HL-60 (cell line): ENCODE measurements at places on chromosomes 7 and 10.

DNA sequence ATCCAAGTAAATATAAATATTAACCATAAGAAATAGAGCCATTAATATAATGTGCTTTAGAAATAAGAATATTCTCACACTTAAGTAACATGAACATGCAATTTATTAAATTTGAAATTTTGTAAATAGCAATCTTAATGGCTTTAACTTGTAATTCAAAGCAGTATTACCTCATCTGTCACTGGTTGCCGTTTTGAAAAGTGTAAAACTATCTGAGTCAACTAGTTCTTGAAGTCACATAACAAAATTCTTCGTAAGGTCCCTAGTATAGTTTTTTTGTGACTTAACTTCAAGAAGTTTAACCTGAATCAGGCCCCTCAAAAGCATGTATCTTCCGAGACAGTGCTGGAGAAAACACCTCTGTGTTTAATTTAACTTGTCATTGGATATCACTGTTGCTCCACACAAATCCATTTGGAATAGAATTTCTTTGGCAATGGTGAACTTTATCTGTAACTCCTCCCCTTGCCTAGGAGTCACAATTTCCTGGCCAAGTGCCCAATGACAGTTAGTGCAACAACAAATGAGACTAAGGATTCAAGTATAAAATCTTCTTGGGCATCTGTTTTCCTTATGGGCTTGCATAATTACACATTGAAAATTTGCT lies 47.1 kb downstream of the NT5C2 start:
- no peak for DNase-seq

DNA sequence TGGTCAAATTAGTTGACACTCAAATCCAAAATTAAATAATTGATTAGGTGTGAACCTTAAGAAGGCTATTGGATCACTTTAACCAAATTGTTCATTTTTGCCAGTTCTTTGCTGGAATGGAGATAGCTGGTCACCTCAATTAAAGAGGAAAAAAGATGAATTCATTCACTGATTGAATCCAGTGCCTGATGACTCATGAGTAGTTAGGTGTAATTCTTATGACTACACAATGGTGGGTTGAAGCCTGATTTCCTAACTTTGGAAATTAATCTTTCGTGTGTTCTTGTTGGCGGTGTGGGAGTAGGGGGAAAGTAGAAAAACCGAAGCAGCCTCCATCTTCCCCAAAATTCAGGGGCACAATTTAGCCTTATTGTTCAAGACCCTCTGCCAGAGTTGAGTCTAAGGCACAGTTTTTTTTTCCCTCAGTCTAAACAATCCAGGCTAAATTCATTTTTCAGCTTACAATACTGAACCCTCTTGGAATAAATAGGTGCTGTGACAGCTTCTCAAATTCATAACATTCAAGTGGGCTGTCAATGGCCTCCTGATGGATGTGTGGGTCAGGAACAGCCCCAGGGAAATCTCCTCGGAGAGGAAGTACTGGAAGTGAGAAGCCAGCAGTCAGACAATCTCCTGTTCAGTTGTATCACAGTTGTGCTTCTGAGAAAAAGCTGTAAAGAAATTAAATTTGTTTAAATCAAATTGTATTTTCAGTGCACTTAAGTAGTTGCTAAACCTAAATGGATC lies 356.6 kb downstream of the BBS9 start:
- DNase-seq, result no peak

DNA sequence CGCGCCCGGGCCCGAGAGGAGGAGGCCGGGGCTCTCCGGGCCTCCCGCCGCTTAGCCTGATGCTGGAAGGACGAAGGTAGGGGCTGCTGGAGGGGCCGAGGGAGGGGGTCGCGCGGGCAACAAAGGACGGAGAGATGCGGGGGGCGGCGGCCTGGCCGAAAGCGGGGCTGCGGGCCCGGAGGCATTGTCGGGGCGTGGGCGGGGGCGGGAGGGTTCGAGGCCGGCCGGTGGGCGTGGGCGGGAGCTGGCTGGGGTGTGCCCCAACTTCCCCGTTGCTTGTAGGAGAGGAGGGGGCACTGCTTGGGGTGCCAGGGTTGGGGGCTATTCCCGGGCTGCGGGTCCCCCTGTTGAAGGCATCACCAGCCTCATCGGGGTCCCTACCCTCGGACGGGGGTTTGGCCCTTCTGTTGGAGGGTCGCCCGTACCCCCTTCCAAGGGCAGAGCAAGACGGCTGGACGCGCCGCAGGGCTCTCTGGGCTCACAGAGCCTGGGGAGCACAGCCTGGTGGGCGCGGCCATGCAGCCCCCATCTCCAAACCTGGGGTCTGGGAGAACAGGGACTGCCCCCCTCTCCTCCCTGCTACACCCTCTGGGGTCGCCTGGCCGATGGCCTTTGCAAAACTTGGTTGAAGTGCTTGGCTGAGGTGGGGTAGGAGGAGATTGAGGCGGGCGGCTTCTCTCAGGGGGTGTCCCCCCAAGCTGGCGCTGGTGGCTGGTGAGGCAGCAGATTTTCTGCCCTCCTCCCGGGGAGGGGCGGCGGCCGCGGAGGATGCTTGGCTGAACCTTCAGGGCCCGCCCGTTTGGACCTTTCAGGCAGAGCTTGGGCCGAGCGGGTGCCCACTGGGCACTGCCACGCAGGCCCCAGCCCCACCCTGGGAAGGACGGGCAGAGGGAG lies 699 bp downstream of the CLIP2 start:
- DNase-seq, result no peak

- no peak for DNase-seq
Measured at GRCh38 chr7:117600911-117601310, 121.1 kb downstream of the CFTR start.

- no peak for DNase-seq
Measured at GRCh38 chr10:30553626-30554439, 75.7 kb downstream of the LYZL2 start.

GRCh38 chr7:40676221-40676620 lies 541.4 kb downstream of the SUGCT start:
- DNase-seq, result no peak

GRCh38 chr7:154776350-154776749 lies 226.6 kb downstream of the PAXIP1 start:
- DNase-seq, result no peak

- DNase-seq, result no peak
Measured at GRCh38 chr7:101606498-101606923, 22.6 kb downstream of the MYL10 start.

DNA sequence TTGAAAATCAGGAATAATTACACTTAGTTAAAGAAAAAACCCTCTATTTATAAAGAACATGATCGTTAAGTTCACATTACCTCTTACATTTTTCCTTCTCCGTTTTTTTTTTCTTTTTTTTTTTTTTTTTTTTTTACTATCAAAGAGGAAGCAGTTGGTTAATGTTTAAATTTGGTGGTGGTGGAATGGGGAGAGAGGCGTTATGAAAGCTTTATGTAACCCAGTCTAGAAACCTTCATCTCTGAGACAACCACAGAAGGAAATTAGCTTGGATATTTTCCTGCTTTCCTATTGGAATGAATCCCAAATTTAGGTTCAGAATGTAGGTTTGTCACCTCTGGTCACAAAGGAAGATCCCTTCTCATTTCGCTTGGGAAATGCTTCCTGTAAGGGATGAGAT lies 31.5 kb upstream of the LHFPL3 start:
- DNase-seq, result no peak

GRCh38 chr7:138460649-138461607 lies 869 bp downstream of the TRIM24 start:
- DNase-seq, result peak; percentile 58

DNA sequence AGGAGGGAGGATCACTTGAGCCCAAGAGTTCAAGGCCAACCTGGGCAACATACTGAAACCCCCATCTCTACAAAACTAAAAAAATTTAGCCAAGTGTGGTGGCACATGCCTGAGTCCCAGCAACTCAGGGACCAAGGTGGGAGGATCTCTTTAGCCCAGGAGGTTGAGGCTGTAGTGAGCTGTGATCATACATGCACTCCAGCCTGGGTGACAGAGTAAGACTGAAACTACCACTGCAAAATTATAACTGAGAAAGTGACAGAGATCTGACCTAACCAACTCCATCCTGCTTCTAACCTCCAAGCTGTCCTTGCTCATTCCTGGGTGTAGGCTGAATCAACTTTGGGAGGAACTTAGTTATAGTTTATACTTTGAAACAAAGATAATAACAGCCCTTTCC lies 59.4 kb downstream of the HTR7 start:
- DNase-seq, result no peak

DNA sequence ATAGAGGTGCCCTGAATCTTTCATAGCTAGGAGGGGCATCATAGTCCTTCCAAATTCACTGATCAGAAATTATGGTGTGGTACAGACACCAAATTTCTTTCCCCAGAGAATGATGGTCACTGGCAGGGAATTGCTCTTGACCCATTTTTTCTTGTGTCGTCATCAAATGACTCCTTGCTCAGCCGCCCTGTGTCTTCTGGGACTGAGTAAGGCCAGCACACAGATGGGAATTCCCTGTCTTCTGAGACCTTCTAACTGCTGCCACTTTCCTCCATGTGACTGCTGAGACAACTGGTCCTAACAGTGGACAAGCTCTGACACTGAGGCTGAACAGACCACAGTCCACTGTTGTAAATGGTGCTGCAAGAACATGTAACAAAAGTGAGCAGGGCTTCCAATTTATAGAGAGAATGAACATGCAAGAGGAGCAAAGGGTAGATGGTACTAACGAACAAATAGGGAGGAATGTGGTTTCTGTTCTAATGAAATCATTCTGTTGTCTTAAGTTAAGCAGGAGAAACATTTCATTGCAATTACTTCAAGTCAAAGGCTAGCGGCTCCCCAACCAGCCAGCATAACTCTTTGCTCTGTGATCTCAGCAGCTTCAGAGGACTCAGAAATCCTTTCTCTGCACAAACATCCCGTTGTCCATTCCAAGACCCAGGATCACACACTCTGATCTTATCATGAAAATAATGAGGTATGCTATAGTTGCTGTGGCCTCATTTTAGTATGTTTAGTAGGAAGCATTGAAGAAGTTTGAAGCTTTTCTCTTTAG lies 235.9 kb upstream of the PRSS1 start:
- no peak for DNase-seq

GRCh38 chr7:130667593-130668257 lies 823 bp downstream of the COPG2 start:
- no peak for DNase-seq

- DNase-seq, result no peak
Measured at GRCh38 chr7:13841284-13841683, 148.2 kb downstream of the ETV1 start.

DNA sequence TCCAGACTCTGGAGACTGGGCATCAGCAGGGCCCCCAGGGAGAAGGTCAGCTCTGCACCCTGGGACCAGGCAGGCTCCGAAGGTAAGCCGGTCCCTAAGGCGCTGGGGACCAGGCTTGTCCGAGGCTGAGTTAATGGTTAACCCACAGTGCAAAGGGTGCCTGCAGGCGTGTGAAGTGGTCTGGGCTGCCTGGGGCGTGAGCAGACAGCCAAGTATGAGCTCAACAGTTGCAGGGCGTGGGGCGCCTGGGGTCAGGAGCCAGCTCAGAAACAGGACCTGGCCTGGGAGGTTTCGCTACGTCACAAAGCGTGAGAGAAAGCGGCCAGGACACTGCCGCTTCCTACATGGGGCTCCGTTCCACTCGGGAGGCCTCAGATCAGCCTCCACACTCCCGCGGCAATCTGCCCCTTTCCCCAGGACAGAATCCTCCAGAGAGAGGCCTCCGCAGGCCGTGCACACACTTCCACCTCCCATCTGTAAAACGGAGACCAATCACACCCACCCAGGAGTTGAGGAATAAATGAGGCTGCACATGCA lies 16.0 kb downstream of the PDGFA start:
- no peak for DNase-seq

DNA sequence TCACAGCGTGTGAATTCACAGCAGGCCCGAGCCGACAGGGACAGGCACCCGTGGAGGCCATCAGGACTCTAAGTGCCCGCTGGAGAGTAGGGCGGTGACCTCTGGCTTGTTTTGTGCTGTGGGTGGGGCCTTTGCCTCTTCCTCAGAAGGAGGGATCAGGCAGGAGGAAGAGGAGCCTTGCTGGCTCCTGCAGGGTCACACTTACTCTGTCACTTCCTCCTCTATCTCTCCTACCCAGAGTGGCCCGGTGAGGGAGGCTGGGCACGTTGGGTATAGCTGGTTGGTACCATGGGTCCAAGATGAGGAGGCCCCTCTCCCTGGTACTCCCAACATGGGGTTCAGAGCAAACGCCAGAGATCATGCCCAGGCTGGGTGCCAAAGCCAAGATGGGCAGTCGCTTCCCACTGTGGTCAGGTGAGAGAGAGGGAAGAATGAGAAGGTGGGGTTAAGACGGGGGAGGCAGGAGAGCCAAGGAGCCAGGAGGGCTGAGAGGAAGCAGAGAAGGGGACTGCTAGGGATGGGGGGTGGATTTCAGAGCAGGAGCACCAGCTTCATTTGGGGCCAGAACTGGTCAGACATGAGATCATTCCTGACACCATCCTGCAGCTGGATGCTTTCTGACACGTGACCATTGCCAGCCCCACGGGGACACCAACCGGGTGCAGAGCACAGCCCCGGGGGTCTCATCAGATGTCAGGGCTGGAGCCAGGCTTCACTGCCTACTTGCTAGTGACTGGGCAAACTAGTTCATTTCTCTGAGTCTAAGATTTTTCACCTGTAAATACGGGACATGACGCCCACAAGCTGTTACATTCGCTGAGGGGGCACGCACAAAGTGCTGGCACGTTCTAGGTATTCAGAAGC lies 54.8 kb upstream of the CACUL1 start:
- DNase-seq, result peak; percentile 26

GRCh38 chr10:71434760-71435394 lies 38.2 kb downstream of the CDH23 start:
- DNase-seq, result no peak

DNA sequence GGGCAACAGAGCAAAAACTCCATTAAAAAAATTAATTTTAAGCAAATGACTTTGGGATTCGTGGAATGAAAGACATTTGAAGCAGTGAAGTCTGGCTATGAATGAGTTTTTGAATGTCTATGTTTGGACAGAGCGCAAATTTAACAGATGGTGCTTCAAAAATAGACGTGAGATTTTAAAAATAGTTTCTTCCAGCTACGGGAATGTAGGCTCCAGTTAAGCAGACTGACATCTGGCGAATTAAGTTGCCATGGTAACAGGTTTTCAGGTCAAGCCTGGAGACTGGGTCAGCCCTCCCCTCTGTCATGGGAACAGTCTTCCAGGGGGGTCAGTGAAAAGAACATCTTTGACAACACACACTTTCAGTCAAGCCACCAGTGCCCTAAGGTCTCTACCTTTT lies 62.0 kb downstream of the MYOF start:
- no peak for DNase-seq

DNA sequence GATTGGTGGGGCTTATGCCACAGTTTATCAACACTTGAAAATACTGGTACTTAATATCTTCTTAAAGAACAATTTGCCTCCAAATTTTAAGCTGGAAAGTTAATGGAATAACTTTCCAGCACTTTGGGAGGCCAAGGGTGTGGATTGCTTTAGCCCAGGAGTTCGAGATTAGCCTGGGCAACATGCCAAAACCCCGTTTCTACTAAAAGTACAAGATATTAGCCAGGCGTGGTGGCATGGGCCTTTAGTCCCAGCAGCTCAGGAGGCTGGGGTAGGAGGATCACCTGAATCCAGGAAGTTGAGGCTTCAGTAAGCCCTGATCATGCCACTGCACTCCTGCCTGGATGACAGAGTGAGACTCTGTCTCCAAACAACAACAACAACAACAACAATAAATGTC lies 56.0 kb downstream of the PRF1 start:
- DNase-seq, result no peak
